ENCODE measurements at places on chromosomes 4 and X.

DNA sequence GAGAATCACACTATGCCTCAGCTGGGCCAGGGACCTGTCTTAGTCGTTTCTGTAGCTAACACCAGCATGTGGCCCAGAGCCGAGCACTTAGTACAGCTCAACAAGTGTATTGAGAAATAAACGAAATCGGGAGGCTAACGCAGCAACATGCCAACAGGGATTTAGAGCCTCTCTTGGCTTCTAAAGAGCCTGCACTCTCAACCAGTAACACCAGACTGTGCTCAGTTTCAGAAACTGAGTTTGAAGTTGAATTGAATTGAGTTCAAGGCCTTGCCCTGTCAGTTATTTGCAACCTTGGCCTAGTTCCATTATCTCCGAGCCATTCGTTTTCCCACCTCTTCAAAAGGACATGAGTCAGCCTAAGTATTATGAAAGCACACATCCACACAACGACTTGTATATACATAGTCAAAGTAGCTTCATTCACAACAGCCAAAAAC is 71.3 kb upstream of the LDB2 start:
- DNase-seq = no peak

GRCh38 chr4:150722908-150723362 is 141.0 kb downstream of the MAB21L2 start:
- no peak for DNase-seq

DNA sequence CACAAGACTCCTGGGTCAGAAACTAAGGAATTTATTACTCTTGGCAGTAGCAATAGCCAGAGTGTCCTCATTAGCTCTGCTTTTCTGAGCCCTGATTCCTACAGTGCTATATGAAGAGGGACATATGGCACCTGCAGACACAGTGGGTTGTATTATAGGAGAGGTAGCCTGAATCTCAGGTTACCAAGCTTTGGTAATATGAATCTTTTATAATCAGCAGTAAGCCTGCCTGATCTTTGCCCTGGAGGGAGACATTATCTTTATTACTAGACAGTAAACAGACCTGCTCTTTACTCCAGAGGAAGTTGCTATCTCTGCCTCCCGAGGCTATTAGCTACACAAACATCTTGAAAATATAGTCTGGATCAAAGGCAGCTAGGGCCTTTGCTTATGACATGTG is 62.5 kb upstream of the HOPX start:
- peak; percentile 70 for DNase-seq

DNA sequence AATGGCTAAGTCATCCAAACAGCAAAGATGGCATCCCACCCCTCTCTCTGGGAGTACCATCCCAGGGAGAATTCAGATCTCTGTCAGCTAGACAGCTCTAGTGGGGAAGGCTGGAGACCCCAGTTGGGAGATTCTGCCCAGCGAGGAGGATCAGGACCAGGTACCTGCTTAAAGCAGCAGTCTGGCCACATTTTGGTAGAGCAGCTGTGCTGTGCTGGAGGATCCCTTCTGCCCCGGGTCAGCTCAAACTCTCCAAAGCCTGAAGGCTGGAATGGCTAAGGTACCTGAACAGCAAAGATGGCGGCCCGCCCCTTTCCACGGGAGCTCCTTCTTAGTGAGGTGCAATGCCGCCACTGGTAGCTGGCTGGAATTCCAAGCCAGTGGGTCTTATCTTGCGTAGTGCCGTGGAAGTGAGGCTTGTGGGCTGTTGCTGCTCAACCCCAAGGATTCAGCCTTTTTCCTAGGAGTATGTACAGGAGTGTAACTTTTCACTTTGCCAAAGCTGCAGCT is 40.1 kb downstream of the SATL1 start:
- no peak for DNase-seq

GRCh38 chr4:183202523-183202922 is 103.5 kb downstream of the WWC2 start:
- no peak for DNase-seq

- no peak for DNase-seq
These were observed 167.1 kb downstream of the RAPGEF2 start for GRCh38 chr4:159269956-159270355.

All from NCI-H146 (cell line).